Stimulated activated CD4-positive, alpha-beta T cell treated with anti-CD3 and anti-CD28 coated beads, Interleukin-2, amount 100 ng/mL, for 48 hours (primary cell): ENCODE measurements at places on chromosomes 5 and 9.

DNA sequence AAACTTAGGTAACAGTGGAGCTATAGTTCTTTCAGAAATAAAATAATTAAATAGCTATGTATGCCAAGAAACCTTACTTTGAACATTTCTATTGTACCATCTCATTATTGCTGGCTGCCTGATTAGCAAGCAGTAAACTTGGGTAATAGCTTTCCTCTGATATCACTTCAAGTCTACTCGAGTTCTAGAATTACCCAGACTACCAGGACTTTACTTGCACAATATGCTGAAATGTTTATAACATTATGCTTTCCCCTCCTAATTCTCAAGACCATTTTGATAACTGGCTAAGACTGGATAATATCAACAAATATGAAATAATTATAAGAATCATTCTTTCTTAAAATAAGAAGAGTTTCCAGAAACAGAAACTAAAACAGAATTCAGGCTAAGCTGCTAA, 512.6 kb downstream of the RAB3C start:
- no peak for DNase-seq

DNA sequence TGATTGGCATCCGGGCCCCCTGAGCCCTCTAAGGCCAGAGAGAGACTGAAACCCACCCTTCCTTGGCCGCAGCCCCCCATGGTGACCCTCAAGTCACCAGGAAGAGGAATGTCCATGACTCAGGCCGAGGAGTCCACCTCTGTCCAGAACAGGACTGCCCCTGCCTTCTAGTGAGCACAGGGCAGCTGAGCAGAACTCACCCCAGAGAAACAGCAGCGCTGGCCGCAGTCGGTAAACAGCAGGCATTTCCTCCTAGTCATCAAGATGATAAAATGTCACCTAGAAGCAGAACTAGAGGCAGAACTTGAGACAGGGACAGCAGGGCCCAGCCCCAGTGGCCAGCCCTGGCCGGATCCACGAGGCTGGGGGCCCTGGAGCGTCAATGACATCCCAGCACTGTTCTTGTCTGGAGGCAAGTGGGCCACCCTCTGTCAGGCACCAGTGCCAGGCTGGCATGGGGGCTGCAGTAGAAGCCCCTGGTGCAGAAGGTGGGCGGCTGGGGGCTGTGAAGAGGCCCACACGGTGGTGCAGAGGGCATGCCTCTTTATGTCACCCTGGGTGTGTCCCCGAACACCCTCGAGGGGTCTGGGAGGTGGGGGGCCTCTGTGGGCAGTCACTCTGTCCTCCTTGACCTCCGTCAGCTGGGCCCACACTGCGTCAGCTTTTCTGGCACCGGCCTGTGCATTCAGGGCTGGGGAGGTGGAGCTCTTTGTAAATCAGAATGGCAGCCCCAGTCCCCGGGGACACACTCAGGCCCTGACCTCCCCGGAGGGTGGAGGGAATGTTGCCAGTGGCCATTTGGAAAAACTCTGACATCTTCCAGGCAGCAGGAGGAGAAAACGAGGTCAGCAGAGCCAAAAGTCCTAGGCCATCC, 83.0 kb downstream of the NTNG2 start:
- DNase-seq: no peak

DNA sequence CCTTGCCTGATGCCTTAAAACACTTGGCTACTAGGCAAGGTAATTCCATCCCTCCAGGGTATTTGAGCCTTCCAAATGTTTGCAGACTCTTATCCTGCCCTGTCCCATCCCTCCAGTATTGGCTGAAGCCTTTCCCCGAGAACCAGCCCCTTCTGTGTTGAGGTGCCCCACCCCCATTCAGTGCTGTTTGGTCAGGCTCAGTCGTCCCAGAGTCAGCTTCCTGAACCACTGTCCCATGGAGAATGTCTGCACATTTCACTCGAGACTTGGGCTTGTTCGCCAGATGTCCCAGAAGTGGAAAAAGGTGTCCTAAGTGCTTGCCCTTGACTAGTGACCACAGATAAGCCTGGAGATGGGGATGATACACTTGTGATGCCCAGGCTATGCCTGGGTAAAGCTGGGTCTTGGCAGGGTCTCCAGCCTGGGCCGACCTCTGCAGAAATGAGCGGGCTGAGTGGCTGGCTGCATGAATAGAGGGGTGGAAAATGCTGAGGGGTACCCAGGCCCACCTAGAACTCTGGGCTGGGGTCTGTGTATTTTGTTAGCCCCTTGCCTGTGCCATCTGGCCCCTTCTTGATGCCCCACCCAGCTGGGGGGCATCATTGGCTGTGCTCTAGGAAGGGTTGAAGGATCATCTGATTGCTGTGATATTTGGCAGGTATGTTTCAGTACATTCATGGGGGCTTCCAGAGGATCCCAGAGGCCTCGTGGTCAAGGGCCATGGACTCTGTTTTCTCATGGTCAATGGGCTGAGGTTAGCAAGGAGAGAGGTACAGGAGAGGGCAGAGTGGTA, 178.4 kb downstream of the MACROH2A1 start:
- DNase-seq: no peak

DNA sequence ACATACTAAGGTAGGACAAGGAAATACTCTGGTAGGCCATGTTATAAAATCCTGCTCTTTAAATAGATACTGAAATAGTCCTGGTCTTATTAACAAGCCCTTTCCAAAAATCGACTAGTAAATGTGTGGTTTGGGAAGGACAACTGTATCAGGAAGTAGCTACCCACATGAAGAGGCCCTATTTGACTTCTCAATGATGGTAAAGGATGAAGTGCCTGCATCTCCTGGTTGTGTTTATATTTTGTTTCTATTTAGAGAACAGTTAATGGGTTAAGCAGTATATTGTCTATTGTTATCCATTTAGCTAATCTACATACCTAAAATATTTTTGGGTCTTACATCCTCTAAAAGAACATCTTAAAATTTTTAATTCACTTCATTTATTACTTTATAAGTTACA, 12.5 kb downstream of the GDF9 start:
- no peak for DNase-seq

DNA sequence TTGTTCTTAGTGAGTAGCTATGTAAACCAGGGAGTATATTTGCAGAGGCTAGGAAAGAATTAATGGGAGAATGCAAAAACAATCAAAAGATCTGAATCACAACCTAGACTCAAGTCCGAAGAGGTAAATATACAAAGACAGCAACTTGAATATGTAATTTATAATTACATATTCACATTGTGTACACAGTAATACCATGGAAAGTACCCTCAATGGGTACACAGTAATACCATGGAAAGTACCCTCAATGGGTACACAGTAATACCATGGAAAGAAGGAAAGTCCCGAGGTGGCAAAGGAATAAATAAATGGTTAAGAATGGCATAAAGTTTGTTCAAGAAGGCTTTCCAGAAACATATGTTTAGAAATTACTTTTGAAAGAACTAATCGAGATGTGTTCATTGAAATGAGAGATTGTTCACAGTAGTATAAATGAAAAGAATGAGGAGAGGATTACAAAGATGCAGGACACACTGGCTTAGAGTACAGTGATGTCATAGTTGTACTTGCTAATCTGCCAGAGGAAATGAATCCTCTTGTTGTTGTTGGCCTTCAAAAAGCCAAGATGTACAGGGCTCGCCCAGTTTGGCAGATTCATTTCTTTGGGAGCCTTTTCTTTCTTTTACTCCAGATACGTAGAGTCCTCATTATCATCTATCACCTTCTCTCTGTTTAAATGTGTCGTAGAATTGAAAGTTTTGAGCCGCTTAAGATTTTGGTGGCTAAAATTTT, 116.0 kb downstream of the UNC13B start:
- no peak for DNase-seq

DNA sequence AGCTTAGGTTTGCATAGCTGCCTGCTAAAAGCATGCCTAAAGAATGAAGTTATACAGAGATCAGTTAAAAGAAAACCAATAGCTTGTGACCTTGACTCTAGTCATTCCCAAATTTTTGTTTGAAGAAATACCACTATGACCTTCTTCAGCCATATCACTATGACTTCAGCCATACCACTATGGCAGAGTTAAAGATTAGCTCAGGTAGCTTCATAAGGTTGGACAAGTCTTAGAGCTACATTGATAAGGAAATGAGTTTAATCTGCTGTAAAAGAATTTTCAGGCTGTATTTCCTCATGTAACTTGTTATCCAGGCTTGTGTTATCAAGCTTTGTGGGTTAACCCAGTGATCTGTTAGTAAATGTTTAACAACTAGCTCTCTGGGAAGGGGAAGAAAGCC, 30.7 kb downstream of the C6 start:
- no peak for DNase-seq

DNA sequence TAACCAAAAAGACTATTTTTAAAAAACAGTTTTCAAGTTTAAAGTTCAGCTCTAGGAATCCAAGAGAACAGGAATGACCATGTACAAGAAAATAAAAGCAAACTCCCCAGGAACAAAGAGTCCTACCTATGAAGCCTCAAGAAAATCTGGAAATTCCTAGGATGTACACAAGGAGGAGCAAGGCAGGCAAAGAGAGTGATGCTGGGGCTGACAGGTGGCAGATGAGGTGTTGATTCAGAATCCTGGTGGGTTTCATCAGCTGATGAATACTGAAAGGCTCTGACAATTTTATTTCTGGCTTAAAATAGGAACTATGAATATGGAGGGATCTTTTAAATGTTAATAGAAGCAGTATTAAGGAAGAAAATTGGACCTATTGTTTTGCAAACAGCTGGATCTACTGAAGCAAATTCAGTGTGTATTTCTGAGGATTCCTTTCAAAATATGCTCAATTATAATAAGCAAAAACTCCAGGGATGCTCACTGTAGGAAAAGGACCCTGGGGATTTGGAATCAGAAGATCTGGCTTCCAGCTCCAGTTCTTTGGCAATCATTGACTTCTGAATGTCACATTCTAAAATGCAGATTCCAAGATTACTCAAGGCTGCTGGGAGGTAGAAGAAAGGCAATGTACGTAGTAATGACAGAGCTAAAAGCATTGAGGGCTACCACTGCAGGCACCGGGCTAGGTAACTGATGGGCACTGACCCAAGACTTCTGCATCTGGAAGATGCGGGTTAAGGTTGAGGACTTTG, 28.0 kb upstream of the SH3RF2 start:
- no peak for DNase-seq

DNA sequence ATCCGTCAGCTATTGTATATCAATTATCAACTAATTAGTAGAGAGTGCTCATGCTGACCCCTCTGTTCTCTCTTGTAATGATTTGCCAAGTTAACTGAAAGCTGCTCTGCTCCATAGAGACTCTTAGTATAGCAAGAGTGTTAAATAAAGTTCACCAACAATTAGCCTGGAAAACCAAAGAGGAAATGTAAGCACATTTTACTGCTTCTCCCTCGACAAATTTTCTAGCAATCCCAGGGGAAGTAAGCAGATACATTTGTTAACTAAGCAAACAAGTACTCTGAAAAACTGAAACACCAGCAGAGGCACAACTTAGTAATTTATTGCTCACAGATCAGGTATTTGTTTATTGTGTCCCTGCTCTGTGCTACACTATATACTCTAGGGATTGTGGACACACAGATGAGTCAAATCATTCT, 162.2 kb downstream of the GLIS3 start:
- no peak for DNase-seq

GRCh38 chr5:102262688-102263087, 33.4 kb downstream of the SLCO4C1 start:
- DNase-seq: no peak

DNA sequence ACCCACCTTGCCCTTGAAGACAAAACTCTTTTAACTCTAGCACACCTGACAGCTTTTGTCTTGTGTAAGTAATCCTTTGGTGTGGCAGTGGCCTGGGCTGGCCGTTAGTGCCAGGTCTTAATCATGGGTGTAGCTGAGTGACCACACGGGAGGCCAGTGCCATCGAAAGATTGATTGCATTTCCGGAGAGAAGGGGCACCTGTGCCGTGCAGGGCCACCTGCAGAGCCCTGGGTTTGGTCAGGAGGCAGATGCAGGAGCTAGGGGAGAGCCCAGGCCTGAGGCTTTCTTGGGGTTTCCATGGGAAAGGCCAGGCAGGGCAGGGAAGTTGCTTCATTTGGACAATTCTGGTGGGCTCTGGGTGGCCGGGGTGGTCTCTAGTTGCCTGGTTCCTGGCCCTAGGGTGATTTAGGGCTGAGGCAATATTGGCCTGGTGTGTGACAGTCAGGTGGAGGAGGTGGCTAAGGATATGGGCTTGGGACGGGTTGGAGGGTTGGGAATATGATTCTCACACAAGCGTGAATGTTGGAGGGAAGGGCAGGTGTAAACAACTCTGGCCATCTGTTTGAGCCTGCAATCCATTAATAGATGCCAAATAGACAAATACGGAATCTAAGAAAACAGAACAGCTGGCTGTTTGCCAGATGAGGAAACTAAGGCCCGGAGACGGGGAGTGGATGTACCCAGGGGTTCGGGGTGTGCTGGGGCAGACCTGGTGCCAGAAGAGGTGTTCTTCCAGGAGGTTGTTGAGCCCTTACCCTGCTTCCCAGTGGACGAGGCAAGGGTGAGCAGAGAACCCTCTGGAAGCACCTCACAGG, 4.6 kb downstream of the DBH start:
- no peak for DNase-seq

GRCh38 chr9:101536351-101536750, 2.7 kb downstream of the RNF20 start:
- DNase-seq: no peak

DNA sequence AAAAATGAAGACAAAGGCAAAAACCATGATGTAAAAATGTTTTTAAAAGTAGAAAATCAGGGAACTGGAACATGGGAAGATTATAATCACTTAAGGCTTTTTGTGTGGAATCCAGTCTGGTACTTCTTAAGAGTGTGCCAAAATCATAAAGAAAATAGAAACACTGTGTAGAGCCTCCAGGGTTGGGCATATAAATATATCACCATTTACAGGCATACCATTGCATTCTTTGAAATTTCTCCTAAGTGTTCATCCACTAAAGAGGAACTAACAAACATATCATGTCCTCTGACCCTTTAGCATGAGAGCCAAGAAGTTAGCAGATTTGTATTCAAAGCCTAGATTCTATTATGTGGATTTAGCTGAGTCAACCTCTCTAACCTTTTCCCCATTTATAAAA, 93.3 kb downstream of the SLF1 start:
- no peak for DNase-seq

GRCh38 chr9:96167011-96167410, 135.0 kb downstream of the HSD17B3 start:
- no peak for DNase-seq
